ENCODE measurements at places on chromosomes 4 and X.

GRCh38 chrX:111728096-111728495 lies 47.1 kb downstream of the ALG13 start:
- no peak for DNase-seq

GRCh38 chrX:40155589-40156469 lies 58.1 kb upstream of the BCOR start:
- DNase-seq: no peak

DNA sequence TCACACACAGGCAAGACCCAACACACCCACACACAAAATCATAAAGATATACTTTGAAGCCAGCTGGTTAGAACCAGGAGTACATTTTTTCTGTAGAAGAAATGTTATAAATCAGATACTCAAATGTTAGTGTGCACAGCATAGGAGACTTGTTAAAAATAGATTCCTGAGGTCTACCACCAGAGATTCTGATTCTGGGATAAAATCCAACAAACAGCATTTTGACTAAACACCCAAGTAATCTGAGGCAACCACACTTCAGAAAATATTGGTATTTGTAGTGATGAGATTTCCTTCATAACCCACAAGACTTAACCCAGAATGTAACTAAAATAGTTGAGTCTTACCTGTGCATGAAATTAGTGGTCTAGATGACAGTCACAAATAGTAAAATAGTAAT lies 301.8 kb downstream of the HNRNPD start:
- no peak for DNase-seq

DNA sequence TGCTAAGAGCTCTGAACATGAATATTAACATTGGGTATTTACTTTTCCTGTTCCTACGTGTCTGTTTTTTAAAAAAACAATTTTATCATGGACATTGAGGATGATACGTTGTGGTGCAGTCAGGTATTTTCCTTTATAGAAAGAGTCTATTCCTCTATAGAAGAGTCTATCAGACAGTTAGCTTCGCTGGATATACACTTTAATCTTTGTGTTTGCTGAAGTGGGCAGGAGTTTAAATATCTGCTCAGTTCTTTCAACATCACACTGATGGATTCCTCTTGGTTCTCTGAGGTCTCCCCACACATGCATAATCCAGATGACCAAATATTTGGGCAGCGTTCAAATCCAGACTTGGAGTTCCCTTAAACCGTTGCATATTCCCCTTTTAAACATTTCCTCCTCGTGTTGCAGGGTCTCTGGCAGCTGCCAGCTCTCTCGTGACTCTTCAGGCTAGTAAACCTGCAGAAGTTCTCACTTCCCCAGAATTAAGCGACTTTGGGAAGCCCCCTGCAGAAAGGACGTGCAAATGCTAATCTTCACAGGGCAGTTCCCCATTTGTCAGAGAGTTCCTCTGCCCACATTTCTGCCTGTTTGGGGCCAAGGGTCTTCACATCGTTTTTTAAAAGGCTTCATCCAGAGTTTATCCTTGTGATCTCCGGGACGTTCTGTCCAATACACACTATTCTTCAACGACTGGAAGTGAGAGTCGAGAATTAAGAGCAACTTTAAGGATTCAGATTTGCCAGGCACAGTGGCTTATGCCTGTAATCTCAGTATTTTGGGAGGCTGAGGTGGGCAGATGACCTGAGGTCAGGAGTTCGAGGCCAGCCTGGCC lies 20.5 kb upstream of the DHRSX start:
- no peak for DNase-seq

GRCh38 chr4:111649308-111649707 lies 495.9 kb upstream of the FAM241A start:
- no peak for DNase-seq

DNA sequence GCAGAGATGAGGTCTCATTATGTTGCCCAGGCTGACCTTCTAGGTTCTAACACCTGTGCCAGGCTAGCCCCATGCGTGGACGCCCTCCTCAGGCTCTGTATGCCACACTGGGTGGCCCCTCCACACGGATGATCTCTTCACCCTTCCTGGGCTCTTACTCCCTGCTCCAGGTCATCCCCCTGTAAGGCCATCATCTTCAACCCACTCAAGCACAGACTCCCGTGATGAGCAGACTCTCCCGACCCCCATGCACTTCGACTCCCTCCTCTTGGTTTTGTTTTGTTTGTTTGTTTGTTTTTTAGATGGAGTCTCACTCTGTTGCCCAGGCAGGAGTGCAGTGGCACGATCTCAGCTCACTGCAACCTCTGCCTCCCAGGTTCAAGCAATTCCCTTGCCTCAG lies 70.9 kb downstream of the HPRT1 start:
- DNase-seq: no peak

DNA sequence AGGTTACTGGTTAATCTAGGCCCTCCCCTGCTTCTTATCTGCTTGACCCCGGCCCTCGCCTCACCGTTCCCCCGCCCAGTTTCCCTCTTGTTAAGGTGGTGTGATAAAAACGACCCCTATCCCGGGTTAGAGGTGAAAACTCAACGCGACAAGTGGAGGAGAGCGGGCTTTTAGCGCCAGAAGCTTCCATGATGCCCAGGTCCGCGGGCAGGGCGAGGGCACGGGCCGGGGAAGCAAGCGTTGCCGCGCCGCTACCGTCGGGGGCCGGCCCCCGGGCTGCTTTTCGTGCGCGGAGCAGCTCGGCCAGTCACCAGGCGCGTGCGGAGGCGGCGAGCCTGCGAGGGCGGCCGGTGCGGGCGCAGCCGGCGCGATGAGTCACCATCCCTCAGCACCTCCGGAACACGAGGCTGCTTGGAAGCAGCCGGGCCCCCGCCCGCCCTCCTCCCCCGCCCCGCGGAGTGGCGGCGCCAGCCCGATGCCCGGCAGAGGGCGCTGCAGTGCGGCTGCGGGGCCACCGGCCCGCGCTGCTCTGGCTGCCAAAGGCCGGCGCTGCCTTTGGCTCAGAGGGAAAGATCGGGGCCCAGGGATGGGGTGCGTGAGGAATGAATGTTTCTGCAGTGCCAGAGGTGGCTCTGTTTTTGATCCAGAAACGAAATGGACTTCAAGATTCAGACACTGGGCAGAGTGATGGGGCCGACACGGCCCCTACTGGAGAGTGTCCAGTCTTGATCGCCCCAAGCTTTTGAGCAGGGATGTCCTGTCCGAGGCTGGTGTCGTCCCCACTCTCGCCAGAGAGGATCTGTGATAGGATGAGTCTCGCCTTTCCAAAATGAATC lies 107.8 kb downstream of the NHSL2 start:
- DNase-seq: peak; percentile 77

GRCh38 chr4:129164243-129164642 lies 68.3 kb downstream of the C4orf33 start:
- no peak for DNase-seq

GRCh38 chrX:9899640-9900111 lies 67.5 kb upstream of the CLDN34 start:
- DNase-seq: no peak

DNA sequence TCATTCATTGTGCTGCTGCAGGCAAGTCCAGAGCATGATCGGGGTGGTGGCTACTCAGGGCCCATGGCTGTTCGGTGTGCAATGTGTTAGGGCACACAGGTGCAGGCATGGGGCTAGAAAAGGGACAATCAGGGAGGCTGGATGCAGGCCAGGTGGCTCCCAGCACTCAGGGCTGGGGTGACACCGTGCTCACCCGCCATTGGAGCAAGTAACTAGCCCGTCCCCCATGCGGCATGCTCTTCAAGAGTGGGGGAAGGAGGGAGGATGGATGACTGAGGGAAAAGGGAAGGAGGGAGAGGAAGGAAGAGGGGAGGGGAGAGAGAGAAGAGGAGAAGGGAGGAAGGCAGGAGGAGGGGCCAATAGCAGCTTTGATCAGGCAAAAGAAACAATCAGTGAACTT lies 64.7 kb downstream of the INTS6L start:
- no peak for DNase-seq

DNA sequence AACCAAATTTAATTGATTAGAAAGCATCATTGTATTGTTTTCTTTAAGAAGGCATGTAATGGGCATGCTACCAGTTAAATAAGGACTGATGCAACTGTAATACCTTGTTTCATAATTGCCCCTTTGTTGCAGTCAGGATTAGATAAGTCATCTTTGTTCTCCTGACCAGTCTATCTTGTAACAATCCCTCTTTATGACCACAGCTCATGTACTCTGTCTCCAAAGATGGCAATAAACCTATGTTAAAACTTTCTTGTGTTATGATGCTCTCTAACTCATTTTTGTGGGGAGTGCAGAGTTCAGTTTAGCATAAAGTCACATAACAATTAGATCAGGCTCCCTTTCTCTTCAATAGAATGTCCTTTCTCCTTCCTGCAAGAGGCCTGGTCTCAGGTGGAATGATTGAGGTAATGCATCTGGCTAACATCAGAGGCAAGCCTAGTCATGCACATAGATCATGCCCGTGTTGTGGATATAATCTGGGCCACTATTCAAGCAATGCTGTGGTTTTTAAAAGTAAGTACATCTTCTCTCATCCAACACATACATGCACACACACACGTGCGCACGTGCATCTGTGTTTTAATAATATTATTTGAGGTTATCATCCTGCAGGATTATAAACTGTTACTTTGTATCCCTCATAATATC lies 45.6 kb downstream of the TMEM154 start:
- peak; percentile 88 for DNase-seq

- DNase-seq: no peak
Measured at GRCh38 chr4:94407846-94408245, 43.9 kb upstream of the PDLIM5 start.

DNA sequence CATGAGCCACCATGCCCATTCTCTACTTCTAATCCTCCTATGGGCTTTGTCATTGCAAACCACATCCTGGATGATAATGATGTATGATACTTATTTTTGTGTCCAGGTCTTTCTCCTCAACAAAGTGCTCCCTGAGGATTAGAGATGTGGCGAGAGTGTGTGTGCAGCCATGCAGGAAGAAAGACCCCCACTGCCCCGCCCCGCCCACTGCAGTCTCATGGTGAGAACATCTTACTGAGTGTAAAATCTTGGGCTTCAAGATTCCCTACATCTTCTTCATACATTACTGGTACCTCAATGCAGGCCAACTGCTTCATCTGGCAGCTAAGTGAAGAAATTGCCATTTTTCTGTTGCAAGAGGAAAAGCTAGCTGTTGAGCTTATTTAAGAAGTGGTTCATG lies 25.9 kb upstream of the MAP3K15 start:
- DNase-seq: no peak

DNA sequence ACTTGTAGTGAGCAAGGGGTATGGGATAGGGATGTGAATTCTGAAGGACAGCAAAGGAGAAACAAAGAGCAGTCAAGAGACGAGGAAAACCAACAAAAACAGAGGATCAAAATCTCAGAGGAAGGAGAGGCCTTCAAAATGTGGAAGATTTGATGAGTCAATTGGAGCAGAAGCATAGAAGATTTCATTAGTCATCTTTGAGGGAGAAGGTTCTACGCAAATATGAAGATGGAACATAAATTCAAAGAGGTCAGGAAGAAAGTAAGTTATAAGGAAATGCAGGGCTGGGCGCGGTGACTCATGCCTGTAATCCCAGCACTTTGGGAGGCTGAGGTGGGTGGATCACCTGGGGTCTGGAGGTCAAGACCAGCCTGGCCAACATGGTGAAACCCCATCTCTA lies 35.4 kb downstream of the MID2 start:
- DNase-seq: peak; percentile 37
